ENCODE measurements at places on chromosomes 13 and 19.

DNA sequence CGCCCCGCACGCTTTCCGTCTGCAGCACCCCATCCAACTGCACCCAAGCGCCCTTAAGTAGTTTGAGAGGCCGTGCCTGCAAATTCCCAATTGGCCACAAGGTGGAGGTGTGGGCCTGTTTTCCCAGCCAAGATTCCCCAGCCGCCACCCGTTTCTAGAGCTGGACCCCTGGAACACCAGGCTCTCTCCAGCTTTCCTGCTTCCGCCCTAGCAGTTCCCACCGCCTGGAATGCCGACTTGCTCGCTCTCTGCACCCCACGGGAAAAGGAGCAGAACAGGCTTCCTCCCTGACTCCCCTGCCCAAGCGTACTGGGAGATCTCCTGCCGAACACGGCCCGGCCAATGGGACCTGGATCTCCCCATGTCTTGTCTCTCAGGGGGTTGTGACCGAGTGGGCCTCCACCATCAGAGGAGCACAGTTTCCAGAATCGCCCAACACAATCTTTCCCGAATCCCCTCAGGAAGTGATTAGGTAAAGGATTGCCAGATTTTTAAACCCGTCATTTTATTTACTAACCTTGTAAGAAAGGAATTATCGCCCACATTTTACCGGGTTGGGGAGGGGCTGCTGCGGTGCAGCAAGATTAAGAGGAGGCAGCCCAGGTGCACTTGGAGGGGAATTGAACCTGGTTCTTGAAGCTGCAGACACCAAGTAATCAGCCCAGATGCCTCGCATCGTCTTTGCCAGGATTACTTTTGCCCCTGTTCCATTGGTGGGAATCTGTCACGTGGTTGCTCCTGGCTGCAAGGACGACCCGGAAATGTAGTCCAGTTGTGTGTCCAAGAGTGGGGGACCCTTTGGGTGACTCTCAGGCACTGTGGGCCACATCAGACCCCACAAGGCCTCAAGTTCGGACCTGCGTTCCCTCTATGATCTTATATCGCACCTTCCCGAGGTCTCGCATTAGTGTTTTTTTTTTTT, 3.5 kb upstream of the NAPSA start:
- peak; percentile 88 for DNase-seq

DNA sequence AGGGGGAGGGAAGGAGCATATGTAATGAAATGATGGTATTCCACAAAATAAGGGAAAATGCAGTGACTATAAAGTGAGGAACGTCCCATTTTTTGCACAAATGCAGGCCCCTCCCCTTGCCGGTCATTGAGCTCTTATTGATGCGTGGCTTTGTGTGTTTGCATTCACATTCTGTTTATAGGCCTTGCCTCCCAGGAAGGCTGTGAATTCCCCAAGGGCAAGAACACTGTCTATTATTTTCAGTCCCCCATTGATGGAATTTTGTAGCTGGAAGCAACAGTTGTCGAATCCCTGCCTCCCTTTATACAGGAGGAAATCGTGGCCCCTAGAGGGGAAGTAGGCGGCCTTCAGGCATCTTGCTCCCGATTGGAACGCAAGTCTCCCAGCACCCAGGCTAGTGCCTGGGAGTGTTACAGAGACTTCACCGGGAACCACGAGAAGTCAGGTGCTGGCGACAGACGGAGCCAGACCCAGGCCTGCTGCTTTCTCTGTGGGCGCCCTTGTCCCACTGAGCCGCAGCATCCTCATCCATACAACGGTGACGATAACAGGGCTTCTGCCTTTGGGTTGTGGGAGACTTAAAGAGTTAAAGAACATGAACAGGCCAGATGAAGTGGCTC, 6.9 kb downstream of the SBSN start:
- DNase-seq, result no peak

GRCh38 chr13:72960114-72960513, 98.7 kb upstream of the KLF5 start:
- DNase-seq, result no peak

DNA sequence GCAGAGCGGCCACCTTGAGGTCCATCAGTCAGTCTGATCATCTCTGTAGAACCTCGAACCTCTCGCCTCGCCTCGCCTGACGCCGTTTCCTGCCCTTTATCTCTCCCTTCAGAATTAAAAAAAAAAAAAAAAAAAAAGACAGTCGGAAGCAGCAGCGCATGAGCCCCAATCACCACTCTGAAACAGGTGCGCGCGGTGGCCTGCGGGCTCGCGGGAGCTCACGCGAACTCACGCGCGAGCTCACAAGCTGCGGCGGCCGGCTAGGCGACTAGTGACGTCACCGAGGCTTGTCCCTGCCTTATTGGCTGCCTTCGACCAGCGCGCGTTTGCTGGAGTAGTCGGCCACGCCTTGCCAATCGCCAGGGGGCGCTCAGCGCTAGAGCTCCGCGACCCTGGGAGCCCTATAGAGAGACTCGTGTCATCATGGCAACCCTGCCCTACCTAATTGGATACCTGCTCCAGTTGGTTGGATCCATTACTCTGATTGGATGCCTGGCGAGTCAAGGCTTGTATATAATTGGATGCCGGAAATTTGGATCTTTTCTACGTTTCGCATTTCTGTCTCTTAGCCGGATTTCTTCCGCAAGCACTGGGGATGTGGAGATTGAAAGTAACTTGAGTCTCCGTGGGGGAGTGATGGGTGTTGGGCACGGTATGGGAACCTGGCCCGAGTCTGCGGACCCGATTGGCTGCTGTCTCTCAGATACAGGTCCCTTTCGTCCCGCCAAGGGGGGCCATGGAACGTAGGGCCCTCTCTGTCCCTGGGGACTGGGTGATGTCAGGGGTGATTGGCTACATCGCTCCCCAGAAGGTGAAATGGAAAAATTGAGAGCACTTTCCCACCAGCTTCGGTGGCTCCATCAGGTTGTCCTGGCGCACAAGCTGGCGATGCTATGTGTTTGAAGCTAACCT, 31.6 kb downstream of the SYT3 start:
- peak; percentile 49 for DNase-seq

- DNase-seq, result peak; percentile 59
Observed at GRCh38 chr19:10228920-10229319, 2.2 kb downstream of the S1PR2 start.

GRCh38 chr19:46056536-46056935, 15.7 kb upstream of the IGFL4 start:
- DNase-seq, result no peak

GRCh38 chr19:28264556-28264955, 948.4 kb downstream of the UQCRFS1 start:
- no peak for DNase-seq

GRCh38 chr13:105908586-105908985, 626.9 kb downstream of the EFNB2 start:
- DNase-seq, result no peak

Data from Caco-2 (cell line).